Fibroblast of skin of left quadriceps (primary cell): ENCODE measurements at places on chromosomes 7 and 10.

DNA sequence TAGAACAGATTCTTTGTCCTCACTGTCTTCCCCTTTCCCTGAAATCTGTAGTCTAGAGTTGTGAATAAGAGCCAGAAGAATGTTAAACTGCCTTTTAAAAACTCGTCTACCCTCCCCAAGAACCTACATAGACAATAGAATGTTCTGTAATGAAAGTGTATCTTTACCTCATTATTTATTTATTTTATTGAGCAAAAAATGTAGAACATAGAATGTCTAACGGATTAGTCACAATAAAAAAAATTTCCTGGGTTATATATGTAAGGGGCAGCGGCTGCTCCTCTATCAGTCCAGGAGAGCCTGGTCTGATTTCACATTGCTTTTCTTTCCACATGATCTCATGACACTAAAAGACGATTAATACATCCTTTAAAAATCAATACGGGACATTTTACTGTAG lies 135.7 kb downstream of the SDK1 start:
- peak; percentile 79 for DNase-seq

GRCh38 chr10:102379383-102379782 lies 16.1 kb upstream of the NFKB2 start:
- DNase-seq, result no peak

GRCh38 chr7:20132585-20132984 lies 84.6 kb downstream of the MACC1 start:
- DNase-seq, result no peak

DNA sequence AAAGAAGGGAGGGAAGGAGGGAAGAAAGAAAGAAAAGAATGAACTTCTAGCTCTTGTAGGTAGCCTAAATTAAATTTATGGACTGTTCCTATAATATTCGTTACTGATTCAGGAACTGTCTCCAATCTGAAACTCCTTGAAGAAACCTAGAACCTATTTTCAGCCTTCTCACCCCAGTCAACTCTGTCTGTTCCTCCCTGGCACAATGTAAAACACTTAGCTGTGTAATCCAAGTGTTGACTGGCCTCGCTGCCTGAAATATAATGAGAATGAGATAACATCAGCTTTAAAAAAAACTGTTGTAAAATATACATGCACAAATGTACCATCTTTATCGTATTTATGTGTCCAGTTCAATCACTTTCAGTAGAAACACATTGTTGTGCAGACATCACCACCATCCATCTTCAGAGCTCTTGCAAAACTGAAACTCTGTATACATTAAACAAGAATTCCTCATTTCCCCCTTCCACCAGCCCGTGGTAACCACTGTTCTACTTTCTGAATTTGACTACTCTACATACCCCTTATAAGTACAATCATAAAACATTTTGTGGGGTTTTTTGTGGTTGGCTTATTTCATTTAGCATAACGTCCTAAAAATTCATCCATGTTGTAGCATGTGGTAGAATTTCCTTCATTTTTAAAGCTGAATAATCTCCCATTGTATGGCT lies 6.3 kb upstream of the C7orf33 start:
- no peak for DNase-seq
